ENCODE measurements at places on chromosomes 3 and 15.

GRCh38 chr3:181009225-181009624 lies 19.7 kb upstream of the DNAJC19 start:
- no peak for DNase-seq

- DNase-seq: no peak
Measured at GRCh38 chr3:189936201-189936945, 184.3 kb downstream of the P3H2 start.

GRCh38 chr3:43162230-43163084 lies 56.6 kb upstream of the POMGNT2 start:
- peak; percentile 7 for DNase-seq

GRCh38 chr15:70578196-70578595 lies 185.2 kb downstream of the UACA start:
- DNase-seq: no peak

DNA sequence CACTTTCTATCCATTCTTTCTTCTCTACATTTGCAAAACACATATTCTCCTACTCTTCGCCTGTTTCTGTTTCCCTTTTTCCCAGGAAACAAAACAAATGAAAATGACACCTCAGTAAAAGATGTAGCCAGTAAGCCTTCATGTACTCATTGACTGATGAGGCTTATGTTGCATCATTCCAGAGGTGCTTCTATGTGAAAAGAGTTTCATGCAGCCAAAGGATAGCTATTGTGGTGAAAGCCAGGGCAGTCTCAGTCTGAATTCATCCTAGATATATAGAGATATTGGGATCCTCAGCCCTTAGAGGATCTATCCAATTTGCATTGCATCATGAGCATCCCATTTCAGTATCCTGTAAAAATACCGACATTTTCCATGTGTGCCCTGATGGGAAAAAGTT lies 267.3 kb downstream of the GAP43 start:
- DNase-seq: no peak

Data from T-helper 22 cell (primary cell).